ENCODE measurements at places on chromosomes 4 and X. TPM values are rescaled to one million over a fixed set of nuclear protein-coding genes. Genes with fewer than 3 reads are reported as not detected.

DNA sequence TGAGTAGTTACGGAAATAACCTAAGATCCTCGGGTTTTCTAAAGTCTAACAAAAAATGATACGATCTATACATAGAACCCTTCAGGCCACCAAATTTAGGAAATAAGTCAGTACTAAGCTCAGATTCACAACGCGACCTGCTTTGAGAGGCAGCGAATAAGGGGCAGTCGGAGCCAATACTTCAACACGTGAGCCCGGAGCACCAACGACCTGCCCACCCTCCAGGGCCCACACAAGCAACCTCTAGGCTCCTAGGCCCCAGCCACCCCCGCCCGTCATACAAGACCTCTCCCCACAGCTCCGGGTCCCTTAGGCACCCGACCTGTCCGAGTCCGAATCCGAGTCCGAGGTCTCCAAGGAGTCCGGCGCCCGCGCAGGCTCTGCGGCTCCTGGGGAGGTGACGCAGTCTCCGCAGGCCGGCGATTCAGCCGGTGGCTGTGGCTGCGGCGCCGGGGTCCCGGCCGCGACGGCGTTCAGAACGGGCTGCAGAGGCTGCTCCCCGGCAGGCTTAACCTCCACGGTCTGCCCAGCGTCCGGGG is 580 bp downstream of the NAF1 start:
- H3K27ac ChIP-seq = peak overlapping the region; percentile 97
- peaks cover 3% of the 10 kb centered on the region for H3K36me3 ChIP-seq
- H3K27me3 ChIP-seq = peaks cover 4% of the 10 kb centered on the region
- peak overlapping the region; percentile 98 for H3K4me3 ChIP-seq

DNA sequence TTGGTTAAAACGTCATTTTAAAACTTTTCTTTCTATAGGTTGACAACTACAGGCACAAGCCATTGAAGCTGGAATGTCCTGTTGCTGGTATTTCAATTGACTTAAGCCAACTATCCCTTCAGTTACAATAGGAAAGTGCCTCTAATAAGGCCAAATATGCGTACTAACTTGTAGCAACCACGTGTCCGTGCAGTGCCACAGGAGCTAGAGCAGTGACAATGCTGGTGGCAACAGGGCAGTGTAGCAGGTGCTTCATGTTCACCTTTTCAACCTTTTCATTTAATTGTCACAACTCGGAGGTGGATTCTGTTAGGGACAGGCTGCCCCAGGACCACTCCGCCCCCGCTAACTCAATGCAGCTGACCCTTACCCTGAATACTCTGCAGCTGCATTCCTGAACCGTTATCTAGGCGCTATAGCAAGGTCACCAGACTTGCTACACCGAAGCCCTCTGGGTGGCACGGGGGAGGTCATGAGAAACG is 37.7 kb downstream of the ERVMER34-1 start:
- no peak for DNase-seq
- H3K36me3 ChIP-seq = peaks cover 26% of the 10 kb centered on the region
- peaks cover 22% of the 10 kb centered on the region for H3K27me3 ChIP-seq
- H3K27ac ChIP-seq = peak overlapping the region; percentile 11
- peak overlapping the region; percentile 97 for H3K4me3 ChIP-seq
- H3K4me1 ChIP-seq = peaks cover 29% of the 10 kb centered on the region

Gene TRPC5OS
- total RNA-seq = not detected

- H3K4me3 ChIP-seq = no peak overlapping the region
- no peak overlapping the region for H3K27ac ChIP-seq
- H3K36me3 ChIP-seq = no peaks in the 10 kb centered on the region
- DNase-seq = no peak
- no peaks in the 10 kb centered on the region for H3K27me3 ChIP-seq
- peaks cover 28% of the 10 kb centered on the region for H3K4me1 ChIP-seq
These were observed 61.2 kb downstream of the SCD5 start for GRCh38 chr4:82737354-82737753.
